ENCODE measurements at places on chromosomes 5 and 9.

DNA sequence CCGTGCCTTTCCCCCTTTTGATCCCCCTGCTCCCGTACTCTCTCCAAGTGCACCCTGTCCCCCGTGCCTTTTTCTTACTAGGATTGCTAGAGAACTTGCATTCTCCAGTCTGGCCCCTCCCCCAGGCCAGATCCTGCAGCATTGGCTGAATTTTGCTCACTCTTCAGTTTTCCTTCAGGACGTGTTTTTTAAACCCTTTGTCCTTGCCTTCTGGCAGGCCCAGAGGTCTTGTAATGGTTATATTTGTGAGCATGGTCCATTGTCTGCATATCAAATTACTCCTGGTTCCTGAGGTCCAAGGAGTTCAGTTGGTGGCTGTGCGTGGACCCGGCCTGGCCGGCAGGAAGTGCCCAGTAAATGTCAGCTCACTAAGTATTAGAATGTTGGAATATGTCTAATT is 606 bp downstream of the TBC1D13 start:
- no peak for DNase-seq

GRCh38 chr5:109981979-109982378 is 292.3 kb downstream of the MAN2A1 start:
- DNase-seq = no peak

GRCh38 chr5:159708090-159708489 is 208.2 kb upstream of the ADRA1B start:
- DNase-seq = no peak

GRCh38 chr5:127068493-127069214 is 4.6 kb downstream of the C5orf63 start:
- no peak for DNase-seq

DNA sequence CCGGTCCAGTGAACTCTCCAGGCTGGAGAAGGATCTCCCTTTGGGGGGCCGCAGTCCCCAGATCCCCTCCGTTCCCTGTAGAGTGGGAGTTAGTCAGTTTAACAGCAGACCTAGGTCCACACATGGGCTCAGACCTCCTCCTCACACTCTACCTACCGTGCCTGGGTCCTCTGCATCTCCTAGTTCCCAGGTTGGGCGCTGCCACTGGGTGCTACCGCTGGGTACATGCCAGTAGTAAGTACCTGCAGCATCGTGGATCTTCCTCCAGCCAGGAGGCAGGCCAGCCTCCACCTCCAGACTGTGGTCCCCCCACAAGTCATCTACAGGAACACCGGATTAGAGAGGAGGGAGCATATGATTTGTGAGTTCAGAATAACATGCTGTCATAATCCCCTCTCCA is 802 bp downstream of the APBB3 start:
- no peak for DNase-seq

- no peak for DNase-seq
Observed at GRCh38 chr5:112717506-112718082, 20.1 kb upstream of the APC start.

DNA sequence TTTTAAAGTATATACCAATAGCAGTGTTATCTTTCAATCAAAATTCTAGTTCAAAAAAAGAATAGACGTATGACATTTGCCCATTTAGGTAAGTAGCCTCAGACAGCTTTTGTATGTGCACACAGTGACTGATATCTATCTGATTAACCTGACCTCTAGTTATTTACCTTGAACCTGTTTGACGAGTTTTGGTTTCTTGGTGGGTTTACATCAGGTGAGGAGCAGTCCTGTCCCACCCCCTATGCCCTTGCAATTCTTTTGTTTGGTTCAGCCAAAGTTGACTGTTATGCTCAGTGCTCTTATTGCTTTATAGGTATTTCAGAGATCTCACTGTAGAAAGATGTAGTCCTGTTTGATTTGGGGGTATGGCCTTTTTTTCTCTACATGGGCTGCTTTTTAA is 147.2 kb downstream of the ISOC1 start:
- no peak for DNase-seq

DNA sequence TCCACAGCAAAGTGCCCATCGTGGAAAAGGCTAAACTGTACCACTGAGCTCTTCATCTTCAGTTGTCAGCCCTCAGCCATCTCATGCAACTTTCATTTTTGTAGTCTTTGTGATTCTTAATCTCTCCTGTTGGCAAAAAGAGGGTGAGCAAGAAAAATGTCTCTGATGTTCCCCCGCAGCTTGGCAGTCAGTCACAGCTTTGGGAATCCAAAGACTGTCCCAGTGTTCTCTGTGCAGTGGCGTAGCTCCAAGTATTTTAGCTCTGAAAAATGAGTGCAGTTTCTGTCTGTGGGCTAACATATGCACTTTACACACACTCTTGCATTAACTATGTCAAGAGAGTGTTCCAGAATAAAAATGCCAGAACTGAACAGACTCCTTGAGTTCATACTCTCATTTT is 372.2 kb downstream of the TMEM232 start:
- no peak for DNase-seq

DNA sequence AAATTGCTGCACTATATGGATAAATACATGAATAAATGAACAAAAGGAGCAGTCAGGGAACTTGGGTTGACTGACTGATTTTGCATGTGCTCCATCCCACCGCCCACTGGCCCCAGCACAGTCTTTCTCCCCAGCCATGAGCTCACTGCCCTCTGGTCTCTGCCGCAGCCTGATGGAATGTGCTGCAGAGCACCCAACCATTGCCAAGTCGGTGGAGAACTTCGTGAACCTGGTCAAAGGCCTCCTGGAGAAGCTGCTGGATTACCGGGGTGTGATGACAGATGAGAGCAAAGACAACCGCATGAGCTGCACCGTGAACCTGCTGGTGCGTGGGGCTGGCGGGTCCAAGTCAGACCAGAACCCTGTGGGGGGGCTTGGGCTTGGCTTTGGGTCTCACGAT is 53.9 kb upstream of the INSYN2B start:
- no peak for DNase-seq

- no peak for DNase-seq
Observed at GRCh38 chr9:86487838-86488233, 133.6 kb upstream of the TUT7 start.

DNA sequence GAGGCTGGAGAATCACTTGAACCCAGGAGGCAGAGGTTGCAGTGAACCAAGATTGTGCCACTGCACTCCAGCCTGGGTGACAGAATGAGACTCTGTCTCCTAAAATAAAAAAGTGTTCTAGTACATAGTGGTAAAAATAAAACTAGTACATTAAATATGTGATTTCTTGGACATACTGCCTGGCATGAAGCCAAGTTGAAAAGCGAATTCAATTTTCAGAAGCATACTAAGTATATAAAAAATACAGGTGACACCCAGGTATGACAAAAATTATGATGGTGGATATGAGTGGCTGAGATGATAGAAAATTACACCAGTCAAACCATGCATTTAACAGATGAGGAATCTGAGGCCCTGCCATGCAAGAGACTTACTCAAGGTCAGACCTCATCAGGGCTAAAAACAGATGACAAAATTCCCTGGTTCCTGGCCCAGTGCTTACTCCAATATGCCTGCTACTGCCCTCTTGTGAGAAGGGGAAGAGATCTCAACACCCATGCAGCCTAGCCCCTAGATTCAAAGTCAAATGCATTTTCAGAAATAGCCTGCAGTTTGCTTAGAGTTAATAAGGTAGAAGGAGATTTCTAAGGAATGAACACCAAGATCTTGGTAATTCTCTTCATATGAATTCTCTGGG is 46.6 kb upstream of the GNPDA1 start:
- DNase-seq = no peak

GRCh38 chr5:62547945-62548630 is 30.5 kb upstream of the LRRC70 start:
- DNase-seq = no peak

DNA sequence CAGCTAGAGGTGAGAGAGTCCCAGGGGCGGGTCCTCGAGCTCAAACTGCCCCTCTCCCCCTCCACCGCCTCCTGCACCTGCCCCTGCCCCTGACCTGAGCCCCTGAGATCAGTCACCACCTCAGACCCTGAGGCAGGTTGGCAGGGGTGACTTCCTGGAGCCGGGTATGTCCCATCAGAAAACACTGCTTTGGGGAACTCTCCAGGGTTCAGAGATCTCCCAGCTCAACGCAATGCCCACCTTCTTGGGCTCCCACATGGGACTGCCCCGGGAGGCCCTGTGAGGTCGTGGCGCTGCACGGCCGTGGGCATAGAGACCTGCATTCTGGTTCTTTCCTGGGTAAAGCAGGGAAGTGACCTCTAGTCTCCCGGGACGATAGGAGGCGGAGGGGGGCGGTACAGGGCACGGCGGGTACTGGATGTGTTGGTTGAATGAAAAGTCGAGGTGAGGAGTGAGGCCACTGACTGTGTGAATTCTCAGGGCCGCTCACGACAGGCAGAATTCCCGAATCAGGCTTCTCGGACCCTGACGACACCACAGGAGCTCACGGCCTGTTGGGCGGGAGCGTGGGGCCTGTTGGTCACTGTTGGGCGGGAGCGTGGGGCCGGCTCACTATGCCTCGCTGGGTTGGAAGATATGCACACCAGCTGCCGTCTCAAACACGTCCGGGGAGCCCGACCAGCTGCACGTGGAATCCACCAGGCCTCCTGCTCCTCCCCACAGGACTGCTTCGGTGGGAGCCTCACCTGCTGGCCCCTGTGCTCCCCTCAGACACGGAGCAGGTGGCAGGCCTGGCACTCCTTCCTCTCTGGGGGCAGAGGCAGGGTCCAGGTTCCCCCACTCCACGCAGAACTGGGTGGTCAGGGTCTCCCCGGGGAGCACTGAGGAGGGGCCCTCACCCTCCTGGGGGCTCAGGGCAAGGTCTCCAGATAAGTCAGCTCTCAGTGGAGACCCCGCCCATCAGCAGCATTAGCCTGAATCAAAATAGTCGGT is 178.0 kb upstream of the PPP1R26 start:
- no peak for DNase-seq

- no peak for DNase-seq
Observed at GRCh38 chr5:169923988-169924387, 56.3 kb downstream of the INSYN2B start.

DNA sequence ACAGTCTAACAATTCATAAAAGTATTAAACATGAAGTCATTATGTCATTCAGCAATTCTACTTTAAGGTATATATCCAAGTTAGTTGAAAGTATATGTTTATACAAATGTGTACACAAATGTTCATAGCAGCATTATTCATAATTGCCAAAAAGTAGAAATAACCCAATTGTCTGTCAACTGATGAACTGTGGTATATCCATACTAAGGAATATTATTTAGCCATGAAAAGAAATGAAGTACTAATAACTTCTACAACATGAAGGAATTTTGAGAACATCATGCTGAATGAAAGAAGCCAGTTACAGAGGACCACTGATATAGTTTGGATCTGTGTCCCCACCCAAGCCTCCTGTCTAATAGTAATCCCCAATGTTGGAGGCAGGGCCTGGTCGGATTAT is 224.3 kb downstream of the SPATA31D1 start:
- DNase-seq = no peak

DNA sequence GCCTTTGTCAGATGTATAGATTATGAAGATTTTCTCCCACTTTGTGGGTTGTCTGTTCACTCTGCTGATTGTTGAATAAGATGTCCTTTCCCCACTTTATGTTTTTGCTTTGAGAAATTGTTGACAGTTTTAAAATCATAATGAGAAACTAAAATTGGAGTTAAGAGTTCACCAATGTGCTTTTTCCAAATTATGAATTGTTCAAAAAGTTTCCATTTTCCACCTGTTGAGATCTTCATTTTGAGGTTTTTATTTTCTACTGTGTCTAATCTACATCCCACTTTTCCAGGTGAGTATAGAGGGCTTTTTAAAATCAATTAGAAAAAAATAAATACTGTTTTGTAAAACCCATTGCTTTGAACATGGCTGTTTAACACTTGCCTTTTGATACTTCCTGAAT is 55.8 kb downstream of the LNPEP start:
- DNase-seq = no peak

GRCh38 chr5:172281346-172281745 is 2.2 kb downstream of the UBTD2 start:
- DNase-seq = no peak

DNA sequence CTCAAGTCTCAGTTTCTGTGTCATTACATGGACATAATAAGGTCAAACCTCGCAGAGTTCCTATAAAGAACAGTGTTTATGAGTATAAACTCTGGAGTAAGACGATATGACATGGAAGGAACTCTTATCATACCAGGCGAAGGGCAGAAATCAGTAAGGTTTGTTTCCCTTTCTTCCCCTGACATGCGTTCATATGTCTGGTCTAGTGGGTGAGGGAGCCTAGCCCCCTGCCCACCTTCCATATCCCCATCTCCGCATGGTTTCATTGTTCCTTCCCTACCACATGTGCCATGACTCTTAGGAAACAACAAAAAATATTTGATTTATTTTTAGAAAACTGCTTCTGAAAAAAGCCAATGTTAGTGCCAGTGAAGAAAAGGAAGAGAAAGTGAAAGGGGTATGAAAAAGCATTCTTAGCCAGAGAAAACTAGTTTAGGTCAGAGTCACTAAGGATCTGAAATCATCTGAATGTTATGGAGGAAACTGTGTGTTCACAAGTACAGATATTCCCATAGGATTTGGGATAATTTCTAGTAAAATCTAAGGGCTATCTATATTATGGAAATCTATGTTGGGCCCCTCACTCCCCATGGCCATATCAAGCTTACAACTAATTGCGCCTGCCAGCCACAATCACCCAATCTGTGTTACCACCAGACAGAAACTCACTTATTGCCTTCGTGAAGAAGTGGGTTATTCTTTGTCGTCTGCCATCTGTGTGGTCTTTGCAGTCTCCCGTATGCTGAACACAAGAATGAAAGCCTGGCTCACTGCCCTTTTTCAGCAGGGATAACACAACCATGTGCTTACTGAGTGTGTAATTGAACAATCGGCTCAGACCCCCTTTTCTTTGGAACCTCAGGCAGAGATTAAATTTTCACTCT is 19.9 kb upstream of the HMHB1 start:
- no peak for DNase-seq

GRCh38 chr5:40828021-40828631 is 6.9 kb downstream of the RPL37 start:
- DNase-seq = no peak

GRCh38 chr5:166401391-166401790 is 1890.1 kb upstream of the WWC1 start:
- DNase-seq = no peak

DNA sequence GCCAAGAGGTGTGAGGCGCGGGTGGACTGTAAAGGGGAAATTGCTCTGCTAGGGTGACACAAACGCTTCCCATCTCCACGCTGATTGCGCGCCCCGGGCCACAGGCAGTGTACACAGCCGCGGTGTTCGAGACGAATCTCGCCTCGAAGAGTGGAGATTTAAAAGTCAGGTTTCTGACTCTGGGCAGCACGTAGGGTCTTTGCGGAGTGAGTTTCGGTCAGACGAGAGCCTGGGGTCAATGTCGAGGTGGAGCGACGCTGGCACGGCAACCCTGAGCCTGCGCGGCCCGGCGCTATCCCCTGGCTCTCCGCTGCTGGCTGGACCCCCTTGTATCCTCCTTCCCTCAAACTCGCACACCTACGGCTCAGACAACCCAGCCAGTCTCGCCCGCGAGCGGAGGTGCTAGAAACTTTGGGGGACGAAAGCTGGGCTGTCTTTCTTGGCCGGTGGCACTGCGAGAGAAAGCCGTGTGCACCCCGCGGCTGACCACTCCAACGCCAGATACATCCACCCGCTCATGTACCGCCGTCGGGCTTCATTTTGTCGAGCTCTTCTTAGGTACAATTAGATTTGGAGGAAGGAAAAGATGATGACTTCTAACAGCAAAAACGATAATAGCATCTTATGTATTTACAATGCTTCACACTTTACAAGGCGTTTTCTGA is 5.4 kb upstream of the FOXB2 start:
- DNase-seq = no peak

Data from activated T-cell treated with anti-CD3 and anti-CD28 coated beads for 24 hours (primary cell).